ENCODE measurements at places on chromosomes 7 and 10. TPM values are rescaled to one million over a fixed set of nuclear protein-coding genes. Genes with fewer than 3 reads are reported as not detected.

TSPAN13 gene
- total RNA-seq, result not detected

NKX6-2 gene
- total RNA-seq, result not detected

ADCY1 gene
- 0.72 TPM for total RNA-seq

EN2 gene
- not detected for total RNA-seq

HOXA7 gene
- not detected for total RNA-seq

UTF1 gene
- total RNA-seq, result not detected

KIAA1549 gene
- 3.7 TPM for total RNA-seq

GPR141 gene
- not detected for total RNA-seq

RSPH10B2 gene
- not detected for total RNA-seq

DNA sequence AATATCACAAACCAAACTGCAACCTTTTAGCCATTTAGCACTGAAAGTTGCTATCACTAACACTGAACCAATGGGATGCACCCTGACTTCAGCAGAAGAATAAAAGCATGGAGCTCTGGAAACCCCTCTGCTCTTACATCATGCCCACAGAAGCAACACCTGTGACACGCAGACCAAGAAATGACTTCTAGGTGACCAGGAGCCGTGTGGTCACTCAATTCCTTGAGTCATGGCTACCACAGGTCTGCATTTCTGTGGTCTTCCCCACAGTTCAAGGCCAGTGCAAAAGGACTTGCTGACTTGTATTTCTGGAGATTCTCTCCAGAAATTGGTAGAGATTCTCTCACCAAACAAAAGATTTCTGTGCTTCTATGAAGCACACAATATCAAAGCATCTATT, 38.3 kb downstream of the NRCAM start:
- DNase-seq, result no peak

DNA sequence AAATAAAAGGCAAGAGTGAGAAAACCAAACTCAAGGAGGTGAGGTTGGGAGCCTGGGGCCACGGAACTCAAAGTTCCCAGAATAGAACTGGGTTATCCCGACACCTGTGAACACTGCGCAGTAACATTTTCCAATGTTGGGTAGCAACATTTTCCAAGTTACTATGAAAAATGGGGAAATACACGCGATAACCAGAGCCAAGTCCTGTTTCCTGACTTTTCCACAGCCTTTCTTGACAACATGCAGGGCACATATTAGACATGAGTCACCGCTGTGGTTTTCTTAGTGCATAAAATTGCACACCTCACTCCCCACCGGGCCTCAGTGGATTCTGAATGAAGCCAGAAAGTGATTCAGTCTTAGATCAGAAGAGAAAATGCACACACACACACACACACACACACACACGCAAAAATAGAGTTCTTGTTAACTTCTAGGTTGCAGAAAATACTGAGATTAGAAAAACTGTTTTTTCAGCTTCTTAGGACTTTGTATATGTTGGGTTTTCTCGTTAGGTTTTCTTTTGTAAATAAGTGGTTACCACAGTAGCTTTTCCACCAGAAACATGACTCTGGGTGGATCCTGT, 70.0 kb downstream of the CAMK1D start:
- DNase-seq, result peak; percentile 100

- no peak for DNase-seq
These were observed 142.7 kb downstream of the ELFN1 start for GRCh38 chr7:1812509-1813393.

- DNase-seq, result no peak
These were observed 146.3 kb upstream of the SP8 start for GRCh38 chr7:20932785-20933527.

DNA sequence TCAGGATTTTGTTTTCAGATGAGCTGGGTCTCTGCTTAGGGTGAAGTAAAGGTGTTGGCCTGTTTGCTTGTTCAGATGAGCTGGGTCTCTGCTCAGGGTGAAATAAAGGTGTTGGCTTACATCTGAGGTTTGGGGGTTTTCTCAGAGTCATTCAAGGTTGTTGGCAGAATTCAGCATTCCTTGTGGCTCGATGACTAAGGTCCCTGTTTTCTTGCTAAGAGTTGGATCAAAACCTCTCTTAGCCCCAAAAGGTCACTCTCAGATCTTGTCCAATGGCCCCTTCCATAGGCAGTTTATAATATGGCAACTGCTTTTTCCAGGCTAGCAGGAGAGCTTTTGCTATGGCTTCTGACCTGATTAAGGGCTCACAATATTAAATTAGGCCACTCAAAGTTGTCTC, 106.6 kb downstream of the ADAM22 start:
- DNase-seq, result peak; percentile 7

DNA sequence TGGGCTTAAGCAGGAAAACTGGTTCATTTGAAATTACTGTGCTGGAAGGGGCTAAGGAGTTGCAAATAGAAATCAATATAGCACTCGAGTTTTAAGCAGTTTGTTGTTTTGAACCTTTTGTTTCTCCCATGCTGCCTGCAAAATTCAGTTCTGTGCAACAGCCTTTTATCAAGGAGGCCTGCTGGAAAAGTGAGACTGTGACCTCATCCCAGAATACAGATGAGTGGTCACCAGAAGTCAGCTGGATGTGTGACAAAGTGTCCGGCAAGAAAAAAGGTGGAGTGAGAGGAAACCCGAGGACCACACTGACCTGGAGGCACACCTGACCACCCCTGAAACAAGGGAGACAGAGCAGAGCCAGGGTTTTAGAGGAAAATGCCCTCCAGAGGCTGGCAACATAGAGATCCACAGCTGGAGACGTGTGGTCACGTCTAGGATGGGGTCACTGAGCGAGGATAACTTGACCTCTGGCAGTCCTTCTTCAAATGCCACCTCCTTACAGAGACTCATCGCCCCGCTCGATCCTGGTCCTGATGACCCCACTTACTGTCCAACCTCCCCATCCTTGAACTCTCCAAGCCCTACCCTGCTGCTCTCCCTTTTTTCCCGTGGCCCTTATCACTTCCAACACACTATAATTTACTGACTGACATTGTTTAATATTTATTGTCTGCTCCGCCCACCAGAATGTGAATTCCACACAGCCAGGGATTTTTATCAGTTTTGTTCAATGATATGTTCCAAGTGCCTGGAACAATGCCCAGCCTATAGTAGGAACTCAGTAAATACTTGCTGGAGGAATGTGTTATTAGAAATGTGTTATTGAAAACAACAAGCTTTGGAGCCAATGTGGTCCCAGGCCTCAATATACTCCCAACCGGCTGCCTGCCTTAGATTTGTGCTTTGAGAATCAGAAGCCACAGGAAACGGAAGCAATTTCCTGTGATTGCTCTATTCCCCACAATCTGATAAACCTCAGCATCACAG, 243.8 kb downstream of the GLI3 start:
- peak; percentile 83 for DNase-seq

DNA sequence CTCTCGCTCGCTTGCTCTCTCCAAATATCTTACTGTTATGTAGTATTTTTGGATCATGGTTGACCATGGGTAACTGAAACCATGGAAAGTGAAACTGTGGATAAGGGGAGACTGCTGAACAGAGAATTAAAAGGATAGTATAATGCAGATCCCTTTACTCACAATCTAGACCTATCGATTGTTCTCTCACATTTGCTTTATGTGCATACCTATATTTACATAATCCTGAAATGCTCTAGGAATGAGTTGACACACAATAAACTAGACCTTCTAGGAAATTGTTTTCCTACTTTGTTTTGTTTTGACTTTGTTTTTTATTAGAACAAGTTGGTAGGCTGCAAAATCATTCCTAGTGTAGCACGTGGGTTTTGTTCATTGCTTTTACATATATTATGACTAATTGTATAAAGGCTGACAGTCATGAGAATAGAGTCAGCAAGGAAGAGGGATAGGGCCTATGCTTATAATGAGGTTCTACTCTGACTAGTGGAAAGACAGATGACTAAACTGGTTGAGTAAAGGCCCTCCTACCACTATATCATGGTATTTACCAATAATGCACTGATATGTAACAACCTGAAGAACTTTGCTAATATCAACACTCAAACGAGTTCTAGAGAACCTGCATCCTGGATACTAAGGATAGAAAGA, 175.3 kb upstream of the TARP start:
- no peak for DNase-seq

DNA sequence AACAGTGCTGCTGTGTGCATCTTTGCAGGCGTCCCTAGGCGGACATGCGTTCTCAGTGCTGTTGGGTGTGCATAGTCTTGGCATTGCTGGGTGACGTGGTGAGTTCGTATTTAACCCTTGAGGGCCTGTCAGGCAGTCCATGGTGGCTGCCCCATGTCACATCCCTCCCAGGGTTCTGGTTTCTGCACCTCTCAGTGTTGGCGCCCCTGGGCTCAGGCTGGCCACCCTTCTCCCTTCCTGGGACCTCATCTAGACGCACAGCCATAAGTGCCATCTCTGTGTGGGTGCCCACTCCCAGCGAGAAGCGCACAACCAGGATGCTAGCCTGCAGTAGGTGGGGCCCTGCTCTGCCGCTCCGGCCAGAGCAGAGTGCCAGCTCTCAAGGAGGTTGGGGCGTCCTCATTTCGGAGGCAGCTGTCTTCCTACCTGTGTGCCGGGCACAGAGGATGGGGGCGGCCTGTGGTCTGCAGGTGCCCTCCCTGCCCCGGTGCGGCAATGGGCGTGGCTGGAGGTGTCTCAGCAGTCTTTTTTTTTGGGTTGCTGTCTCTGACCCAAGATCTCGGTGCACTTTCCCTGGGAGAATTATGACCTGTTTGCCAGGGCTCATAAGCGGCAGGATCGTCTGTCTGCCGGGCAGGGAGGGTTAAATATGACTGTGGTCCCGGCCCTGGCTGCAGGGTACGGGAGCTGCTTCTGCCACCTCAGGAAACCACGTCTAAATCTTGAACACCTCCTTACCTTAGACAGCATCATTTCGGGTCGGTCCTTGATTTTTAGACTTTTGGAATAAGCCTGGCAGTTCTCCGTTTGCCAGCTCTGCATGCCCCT, 6.5 kb downstream of the INPP5A start:
- DNase-seq, result no peak

GRCh38 chr10:28459453-28460144, 73.3 kb upstream of the WAC start:
- no peak for DNase-seq

DNA sequence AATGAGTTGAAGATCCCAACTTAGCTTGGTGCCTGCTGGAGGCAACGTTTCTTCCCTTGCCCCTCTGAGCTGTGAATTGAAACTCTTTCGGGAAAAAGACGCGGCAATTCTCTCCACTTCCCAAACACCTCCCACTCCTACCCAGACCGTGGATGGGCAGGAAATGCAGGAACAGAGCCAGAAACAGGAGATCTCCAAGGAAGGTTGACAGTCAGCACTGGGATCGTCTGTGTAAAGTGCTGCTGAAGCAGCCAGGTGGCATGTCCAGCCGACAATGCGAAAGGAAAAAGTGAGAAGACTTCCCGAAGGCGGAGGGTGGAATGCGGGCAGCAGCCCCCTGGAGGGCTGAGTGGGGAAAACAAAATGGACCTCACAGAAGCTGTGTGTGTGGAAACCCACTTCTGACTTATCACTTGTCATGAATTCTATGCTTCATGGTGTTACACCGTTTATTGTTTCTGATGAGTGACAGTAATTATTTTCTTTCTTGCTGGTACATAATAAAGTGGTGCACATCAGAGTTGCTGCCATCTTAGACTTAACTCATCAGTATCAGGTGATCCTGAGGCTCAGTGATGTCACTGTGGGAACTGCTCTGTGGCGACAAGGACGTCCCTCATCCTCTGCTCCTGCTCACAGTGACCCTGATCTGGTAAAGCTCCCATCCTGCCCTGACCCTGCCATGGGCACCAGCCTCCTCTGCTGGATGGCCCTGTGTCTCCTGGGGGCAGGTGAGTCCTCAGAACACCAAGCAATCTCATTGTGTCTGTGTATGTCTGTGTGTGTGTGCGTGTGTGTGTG, 220.5 kb upstream of the PRSS1 start:
- DNase-seq, result no peak

GRCh38 chr7:886626-887487, 10.5 kb downstream of the GET4 start:
- DNase-seq, result no peak

DNA sequence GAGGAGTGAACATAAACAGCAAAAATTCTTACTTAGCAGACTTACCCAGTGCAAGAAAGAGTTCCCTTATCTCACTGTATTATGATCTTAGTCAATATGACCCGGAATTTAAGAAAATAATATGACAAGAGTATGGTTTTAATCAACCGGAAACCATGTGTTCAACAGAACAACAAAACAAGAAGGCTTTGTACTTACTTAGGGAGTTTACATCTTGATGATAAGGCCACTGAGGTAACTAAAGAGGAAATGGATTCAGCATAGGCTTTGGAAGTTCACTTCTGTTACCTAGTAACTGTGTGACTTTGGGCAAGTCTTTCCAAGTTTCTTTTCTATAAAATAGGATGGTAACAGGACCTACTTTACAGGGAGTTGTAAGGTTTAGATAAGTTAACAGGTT, 7.4 kb upstream of the FAS start:
- peak; percentile 63 for DNase-seq

GRCh38 chr10:87750001-87750671, 67.9 kb downstream of the ATAD1 start:
- DNase-seq, result peak; percentile 88

- no peak for DNase-seq
These were observed 9.0 kb upstream of the RSBN1L start for GRCh38 chr7:77687100-77687746.

DNA sequence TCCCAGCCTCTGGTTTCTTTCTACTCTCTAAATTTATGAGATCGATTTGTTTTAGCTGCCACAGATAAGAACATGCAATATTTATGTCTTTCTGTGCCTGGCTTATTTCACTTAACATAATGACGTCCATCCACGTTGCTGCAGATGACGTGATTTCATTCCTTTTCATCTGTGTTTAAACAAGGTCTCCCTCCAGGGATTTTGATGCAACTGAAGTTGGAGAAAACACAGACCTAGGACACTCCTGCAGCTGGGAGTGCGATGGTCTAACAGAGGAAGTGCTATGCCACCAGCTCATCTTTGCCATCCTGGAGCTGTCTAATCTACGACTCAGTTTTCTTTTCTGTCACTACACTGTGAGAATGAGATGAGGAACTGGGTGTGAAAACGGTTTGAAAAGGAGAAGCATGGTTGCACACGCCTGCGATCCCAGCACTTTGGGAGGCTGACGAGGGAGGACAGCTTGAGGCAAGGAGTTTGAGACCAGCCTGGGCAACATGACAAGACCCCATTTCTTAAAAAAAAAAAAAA, 1.5 kb upstream of the KCTD7 start:
- DNase-seq, result peak; percentile 90

GRCh38 chr10:86344281-86344680, 22.3 kb downstream of the GRID1 start:
- DNase-seq, result no peak

GRCh38 chr10:125158275-125158600, 2.1 kb downstream of the CTBP2 start:
- DNase-seq, result no peak
